Effector memory CD4-positive, alpha-beta T cell (primary cell): ENCODE measurements at places on chromosomes 3 and 15.

GRCh38 chr3:140580746-140581145 lies 97.1 kb upstream of the TRIM42 start:
- DNase-seq, result no peak

DNA sequence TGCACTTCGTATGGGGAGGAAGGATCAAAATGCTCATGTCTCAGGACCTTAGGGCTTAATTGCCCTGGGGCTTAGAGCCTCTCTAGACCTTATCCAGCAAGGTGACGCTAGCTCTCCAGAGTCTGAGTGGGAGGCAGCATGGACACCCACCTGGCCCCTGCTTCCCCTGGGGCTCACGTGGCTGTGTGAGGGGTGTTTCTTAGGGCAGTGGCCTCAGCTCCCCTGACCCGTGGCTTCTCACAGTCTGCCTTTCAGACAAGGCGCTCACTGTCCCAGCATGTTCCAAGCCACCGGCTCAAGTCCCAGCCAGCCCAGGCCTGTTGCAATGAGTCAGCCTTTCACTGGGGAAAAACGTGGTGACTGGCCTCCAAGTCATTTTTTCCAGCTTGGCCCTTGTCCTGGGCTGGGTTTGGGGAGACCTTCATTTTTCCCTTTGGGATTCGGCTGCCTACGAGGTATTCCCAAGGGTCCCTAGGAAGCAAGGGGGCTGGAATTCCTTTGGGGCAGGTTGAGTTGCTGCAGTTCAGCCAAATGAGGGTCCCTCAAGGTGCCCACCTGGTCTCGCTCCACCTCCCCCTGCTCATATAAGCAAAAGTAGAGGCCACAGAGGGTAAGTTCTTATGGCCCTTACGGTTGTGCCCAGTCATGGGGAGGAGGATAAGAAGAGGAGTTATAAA lies 15.7 kb downstream of the BHLHE40 start:
- no peak for DNase-seq

GRCh38 chr15:94164202-94164807 lies 67.1 kb upstream of the MCTP2 start:
- DNase-seq, result peak; percentile 7

GRCh38 chr3:44865272-44866035 lies 3.7 kb downstream of the TMEM42 start:
- DNase-seq, result no peak

DNA sequence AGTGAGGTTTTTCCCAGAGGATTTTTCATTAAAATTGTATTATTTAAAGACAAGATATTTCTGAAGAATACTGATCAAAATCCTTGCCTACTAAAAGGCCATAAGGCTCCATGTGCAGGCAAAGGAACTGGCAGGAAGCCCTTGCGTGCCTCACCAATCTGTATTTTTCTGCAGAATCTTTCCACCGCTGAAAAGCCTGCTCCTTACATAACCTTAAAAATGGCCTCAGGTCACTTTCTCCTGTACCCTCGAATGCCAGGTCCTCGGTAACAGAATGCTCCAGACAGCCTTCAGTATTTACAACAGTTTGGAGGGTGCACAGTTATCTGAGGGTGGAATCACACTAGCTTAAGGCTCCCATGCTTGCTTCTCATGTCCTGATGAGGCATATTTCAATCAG lies 3.2 kb downstream of the MORC1 start:
- DNase-seq, result no peak

DNA sequence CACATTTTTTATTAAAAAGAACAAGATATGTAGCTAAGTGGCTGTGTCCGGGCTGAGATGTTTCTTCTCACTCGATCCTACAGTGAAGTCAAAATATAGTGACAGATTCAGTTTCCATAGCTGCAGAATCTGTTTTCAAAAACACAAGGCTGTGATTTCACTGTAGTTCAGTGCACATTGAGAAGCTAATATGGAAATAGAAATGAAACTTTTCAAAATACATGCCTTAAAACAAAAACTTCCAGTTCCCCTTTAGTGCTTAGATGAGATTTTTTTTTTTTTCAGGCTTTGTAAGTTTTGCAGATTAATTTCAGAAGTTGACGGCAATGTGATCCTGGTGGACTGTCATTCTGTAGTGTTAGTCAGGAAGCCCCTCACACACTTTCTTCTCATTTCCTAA lies 23.8 kb upstream of the TRAK1 start:
- DNase-seq, result no peak

DNA sequence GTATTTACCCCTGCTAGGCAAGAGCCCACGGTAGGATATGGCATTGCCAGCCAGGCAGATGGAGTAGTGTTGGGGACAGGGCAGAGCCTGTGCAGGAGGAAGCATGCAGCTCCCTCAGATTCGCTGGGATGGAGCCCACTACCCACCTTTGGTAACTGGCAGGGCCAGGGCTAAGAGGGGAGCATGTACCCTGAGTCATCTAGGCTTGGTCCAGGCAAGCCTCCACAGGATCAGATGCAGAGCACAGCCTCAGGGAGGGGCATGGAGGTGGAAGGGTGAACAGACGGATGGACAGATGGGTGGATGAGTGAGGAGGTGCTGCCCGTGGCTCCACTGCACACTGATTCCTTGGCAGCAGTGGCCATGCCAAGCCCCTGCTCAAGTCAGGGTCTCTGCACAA lies 33.0 kb downstream of the IL20RB start:
- no peak for DNase-seq

- DNase-seq, result no peak
These were observed 467.7 kb downstream of the GABRG3 start for GRCh38 chr15:27438403-27439375.

DNA sequence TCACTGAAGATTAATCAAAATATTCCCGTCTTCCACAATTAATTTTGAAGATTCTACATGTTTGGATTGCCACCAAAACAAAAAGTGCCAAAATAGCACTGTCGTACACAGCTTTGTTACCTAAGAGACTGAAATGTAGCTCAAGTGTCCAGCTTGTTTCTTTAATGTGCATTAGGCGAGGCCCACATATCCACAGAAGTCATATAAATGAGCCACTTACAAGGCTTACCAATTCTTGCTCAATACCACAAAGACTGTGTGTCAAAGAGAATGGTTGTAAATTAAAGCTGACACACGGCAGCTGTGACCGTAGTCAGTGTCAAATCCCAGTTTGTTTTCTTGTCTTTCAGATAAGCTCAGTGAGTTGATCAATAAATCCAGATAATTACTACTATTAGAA lies 639.4 kb upstream of the TBL1XR1 start:
- no peak for DNase-seq

DNA sequence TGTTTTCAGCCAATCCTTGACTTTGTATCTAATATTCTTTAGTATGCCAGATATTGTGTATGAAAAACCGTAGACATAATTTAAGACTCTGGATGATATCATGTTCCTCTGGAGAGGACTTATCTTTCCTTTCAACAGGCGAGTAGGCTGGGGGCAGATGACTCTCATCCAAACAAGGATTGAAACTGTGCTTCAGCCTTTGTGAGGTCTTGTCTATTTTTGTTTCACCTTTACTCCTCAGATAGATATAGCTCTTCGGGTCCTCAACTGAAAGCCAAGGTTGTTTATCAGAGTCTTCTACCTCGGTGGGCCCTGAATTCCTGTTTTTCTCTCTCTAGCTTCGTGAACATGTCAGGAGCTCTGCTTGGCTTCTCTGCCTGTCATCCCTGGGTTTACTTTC lies 66.0 kb downstream of the C3orf20 start:
- DNase-seq, result no peak

DNA sequence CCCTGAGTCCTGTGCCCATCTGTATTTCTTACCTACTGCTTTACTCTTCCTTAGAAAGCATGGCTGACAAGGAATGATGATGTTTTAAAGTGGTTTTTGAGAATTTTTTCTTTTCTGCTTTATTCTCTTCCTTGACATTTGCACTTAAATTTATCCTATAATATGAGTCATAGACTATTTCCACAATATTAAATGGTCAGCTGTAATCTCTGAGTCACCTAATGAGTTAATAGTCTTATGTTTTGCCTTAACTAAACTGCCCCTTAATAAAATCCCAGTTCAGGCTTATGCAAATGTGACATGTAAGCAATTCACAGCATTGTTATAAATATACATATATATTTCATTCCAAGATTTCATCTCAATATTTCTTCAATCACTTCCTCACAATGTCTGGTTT lies 23.8 kb downstream of the MEIS2 start:
- no peak for DNase-seq

DNA sequence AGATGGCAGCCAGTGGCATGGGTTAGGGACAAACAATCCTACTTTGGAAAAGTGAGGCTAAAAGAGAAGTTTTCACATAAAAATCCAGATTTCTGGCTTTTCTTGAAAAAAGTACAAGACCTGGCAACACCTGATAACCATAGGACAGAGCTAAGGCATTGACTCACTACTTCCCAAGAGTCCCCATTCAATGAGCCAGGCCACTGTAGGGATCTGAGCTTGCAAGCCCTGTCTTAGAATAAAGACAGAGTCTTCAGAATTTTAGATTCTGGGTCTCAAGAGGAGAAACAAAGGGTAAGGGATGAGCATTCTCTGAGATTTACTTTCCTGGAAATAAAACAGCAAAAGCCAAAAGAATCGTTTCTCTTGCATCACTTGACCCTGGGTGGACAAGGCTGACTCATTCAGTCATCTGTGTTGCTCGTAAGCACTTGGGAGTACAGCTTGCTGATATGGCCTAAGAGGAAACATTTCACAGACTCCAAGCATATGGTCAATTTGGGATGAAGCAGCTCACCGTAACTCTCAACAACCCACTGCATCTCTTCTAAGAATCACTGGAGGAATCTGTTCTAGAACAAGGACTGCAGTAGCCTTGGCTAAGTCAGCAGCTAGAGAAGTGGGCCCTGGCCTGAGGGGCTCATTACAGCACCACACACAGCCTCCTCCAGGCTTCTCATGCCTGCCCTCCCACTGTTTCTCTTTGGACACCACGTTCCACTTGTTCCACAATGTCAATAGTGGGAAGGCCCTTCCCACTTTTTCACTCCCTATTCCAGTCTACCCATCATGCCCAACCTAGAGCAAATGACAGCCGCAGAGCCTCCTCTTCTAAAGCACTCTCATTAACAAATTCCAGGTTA lies 86.2 kb downstream of the RFTN1 start:
- no peak for DNase-seq

DNA sequence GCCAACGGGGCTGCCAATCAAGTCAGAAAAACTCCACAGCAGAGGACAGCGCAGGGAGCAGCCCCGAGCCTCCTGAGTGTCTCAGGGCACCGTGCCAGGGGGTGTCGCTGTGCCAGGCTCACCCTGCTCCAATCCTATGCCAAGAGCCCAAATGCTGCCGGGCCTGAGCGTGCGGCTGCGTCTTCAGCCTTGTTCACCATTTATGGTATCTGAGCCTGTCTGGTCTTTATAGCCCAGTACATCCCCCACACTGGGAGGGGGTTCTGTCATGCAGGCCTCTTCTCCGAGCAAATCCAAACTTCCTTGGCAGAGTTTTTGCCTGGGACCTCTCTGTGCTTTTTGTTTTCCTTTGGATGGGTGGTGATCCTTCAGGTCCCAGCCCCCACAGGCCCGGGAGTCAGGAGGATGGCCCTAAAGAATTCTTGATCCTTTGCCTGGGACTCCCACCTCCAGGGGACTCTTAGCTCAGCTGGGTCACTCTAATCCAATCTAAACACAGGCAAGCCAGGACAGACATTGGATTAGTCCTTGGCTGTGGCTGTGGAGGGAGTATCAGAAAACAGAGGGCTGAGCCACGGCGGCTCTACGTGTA lies 135.1 kb upstream of the HACD2 start:
- DNase-seq, result no peak

DNA sequence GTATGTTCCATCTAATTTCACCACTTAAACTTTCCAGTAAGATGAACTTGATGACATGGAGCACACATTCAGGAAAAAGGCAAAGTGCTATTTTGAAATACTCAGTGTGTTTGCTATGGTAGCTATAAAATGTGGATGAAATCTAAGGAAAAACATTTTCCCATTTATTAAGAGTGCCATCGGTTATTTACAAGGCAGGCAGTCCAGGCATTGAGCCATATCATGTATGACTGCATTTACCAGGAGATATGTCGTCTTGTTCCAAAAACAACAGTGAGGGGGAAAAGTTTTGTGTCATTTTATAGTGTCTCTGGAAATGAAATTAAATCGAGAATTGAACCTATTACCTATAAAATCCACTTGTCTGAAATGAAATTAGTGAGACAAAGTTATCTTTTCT lies 13.7 kb downstream of the ANXA2 start:
- no peak for DNase-seq

DNA sequence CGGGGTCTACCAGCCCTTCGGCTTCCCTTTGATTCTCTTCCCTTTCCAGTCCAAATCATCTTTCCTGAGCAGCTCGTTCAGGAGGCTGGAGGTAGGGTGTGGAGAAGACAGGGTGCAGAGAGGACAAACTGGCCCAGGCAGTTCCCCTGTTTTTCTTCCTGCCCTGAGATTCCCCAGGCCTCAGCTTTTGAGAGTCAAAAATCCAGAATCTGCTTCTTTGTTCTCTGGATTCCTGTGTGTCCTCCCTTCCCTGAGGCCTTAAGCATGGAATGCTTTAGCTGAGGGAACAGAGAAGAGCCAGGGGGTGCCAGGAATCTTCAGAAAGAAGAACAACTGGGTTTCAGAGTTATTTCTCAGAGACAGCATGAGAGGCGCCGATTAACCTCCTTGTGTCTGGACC lies 26.7 kb upstream of the LRTM1 start:
- no peak for DNase-seq

GRCh38 chr3:194271460-194272035 lies 79.6 kb downstream of the CPN2 start:
- no peak for DNase-seq

DNA sequence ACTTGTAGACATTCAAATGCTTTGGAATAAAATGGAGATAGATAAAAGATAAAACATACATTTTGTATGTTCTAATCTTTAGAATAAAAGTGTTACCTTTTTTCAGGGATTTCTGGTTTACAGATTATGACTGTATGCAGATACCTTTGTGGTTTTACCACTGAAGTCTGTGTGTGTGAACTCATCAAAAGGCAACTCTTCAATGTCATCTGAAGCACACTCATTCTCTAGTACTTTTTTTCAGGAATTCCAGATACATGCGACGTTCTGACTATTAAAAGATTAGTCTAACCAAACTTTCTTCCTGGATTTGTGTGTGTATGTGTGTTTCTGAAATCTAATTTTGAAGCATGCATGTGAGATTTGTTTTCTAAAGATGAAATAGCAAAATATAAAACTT lies 188.6 kb downstream of the NLGN1 start:
- no peak for DNase-seq
